ENCODE measurements at places on chromosomes 6 and 20.

GRCh38 chr6:29494131-29494530 is 6.4 kb upstream of the MAS1L start:
- DNase-seq = no peak

DNA sequence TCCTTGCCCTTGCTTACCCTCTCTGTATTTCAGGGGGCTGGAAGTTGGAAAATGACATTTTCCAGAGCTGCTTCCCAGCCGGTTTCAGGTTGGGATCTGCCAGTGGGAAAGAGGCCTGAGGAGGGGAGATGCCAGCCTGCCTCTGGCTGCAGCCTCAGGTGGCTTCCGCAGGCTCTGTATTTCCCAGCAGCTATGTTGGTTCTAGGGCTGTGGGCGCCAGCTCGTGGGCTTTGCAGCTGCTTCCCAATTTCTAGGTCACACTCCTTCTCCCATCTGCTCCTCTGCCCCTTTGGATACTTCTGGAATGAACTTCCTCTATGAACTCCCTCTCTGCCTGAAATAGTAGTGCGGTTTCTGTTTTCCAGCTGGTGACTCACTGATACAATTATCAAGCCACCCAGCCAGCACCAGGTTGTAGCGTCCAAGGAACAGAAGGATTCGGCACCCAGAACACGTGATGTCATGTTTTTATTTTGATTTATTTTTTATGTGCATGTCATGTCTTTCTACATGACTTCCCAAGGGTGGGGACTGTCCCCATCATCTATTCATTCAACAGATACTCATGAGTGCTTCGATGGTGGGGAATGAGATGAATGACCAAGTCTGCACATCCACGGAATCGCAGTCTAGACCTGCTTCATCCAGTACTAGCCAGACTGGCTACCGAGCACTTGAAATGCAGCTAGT is 38.0 kb downstream of the TGM2 start:
- no peak for DNase-seq

- no peak for DNase-seq
Measured at GRCh38 chr20:13212750-13213149, 8.3 kb upstream of the ISM1 start.

GRCh38 chr20:51545515-51545914 is 3.0 kb upstream of the NFATC2 start:
- DNase-seq = no peak

DNA sequence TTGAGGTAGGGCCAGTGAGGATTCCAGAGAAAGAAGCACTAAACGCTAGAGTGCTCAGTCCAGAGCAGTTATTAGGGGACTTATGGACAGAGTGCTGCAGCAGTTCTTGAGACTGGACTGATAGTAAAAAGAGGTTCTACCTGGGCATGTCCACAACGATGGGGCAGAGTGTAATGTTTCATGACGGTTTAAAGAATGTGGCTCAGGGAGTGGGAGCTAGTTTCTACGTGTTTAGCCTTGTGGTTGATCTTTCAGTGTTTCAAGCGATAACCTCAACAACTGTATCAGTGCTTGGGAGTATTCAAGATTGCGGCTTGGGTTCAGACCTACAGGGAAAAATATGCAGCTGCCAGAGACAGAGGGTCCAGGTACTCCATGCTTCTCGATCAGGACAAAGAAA is 67.1 kb downstream of the TULP4 start:
- no peak for DNase-seq

DNA sequence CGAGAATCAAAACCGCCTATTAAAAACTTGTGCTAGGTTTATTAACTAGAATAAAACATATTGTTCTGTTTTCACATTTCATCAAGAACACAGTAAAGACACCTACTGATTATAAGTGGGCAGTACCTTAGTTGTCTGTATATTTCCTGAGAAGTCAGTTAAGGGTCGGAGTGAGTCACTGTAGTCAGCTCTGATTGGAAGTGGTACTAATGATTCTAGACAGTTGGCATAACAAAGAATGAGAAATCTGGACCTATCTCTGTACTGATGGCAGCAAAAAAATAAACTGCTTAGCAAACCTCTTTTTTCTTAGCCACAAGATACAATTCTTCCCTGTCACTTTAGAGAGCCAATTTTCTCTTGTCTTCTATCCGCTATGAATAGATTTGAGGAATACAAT is 387.3 kb upstream of the ADGRB3 start:
- no peak for DNase-seq

- no peak for DNase-seq
Measured at GRCh38 chr6:74851596-74851995, 354.3 kb downstream of the COL12A1 start.
